Activated effector memory CD4-positive, alpha-beta T cell treated with anti-CD3 and anti-CD28 coated beads, Interleukin-2, amount 50 U/mL, for 16 hours (primary cell): ENCODE measurements at places on chromosomes 7 and 10.

DNA sequence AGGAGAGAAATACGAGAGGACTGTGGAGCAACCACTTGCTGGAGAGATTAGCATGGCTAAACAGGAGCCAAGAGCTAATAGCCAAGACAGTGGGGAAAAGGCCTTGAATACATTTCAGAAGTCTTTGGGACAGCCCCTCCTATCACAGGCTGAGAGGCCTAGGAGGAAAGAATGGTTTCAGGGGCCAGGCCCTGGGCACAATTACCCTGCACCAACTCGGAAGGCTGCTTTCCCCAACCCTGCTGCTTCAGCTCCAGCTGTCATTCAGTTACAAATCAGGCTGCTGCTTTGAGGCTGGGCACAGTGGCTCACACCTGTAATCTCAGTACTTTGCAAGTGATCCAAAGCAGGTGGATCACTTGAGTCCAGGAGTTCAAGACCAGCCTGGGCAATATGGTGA is 32.0 kb upstream of the SLC35G1 start:
- no peak for DNase-seq

DNA sequence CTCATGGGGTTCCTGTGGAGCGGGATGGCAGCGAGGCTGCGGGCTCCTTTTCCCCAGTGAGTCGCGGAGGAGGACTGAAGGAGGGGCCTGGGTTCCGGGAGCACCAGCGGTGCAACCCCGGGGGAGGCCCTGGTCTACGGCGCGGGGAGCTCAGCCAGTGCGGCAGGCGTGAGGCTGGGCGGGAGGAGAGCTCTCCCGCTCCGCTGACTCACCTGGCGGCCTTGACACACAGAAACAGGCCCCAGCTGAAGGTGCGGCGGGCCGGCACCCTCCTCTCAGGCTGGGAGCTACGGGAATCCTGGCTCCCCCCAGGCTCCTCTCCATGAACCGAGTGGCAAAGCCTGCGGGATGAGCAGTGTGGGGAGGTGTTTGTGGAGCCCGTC is 6.8 kb upstream of the NOM1 start:
- DNase-seq, result no peak

- peak; percentile 79 for DNase-seq
These were observed 125.9 kb downstream of the GRK5 start for GRCh38 chr10:119333146-119333792.

GRCh38 chr10:78754269-78755062 is 314.3 kb upstream of the ZMIZ1 start:
- DNase-seq, result no peak

DNA sequence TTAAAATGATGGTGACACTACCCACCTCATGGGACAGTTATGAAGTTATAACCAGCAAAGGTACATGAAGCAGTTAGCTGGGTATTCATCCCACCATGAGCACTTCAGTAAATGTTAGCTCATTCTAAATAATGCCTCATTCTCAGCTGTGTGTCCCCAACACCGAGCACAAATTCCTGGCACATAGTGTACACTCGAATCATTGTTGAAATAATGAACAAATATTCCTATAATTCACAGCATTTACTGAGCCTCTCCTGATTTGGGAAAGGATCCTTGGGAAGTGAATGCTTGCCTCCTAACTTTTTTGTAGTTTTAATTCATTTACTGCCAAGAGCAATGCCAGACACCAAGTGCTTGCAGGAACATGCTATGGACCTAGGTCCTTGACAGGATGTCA is 235.2 kb downstream of the DGKI start:
- no peak for DNase-seq

DNA sequence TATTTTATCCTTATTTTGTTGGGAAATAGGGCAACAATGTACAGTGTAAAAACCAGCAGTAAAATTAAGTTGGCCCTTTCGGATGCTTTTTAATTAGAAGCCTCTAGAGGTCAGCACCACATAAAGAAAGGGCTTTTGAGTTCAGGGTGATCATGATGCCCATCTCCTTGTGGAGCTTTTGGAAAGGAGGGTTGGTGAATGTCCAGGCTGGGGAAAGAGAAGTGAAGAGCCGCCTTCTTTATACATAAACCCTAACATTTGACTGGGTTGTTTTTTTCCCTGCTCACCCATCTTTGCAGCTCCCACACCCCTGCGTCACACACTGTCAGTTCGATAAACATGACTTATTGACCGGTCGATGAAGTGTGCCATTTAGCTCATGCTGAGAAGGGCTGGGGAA is 29.8 kb downstream of the MTURN start:
- no peak for DNase-seq

GRCh38 chr7:46028246-46028645 is 107.2 kb upstream of the IGFBP3 start:
- DNase-seq, result no peak

- DNase-seq, result no peak
These were observed 71.8 kb downstream of the ZEB1 start for GRCh38 chr10:31390804-31391203.

GRCh38 chr10:44520651-44521050 is 135.8 kb upstream of the CXCL12 start:
- DNase-seq, result no peak

DNA sequence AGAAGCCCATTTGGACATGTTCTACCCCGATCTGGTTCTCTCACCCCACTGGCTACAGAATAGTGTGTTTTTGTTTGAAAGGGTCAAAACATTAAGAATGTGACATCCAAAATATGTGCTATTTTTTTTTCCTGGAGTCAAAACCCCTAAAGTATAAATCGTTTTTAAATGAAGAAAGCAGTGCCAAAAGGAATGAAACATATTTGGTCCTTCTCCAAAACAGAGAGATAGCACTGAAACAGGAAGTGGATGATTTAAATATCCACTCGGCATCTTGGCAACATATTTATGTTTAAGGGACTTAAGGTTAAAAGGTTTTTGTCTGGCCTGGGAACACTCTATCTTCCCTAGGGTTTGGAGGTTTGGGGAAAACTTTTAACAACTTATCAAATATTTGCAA is 32.3 kb downstream of the CALD1 start:
- DNase-seq, result no peak

GRCh38 chr7:68823996-68824780 is 774.1 kb upstream of the AUTS2 start:
- no peak for DNase-seq

GRCh38 chr7:77913977-77914607 is 115.5 kb downstream of the PHTF2 start:
- DNase-seq, result no peak

GRCh38 chr7:15485431-15485830 is 76.4 kb downstream of the AGMO start:
- DNase-seq, result no peak

DNA sequence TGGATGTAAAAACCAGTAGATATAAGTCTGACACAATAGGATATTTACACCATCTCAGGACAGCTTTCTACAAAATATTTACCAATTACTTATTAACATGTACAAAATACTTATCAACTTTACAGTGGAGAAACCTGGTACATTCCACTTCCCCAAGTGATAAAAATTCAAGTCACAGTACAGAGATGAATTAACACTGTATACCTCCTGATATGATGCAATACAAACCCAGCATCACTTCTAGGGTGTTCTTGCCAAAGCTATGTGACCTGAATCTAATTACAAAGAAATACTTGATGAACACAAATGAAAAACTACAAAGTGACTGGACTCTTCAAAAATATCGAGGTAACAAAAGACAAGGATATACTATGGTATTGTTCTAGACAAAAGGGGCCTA is 156.4 kb upstream of the FGFR2 start:
- DNase-seq, result no peak

- no peak for DNase-seq
These were observed 168.8 kb upstream of the CDCA7L start for GRCh38 chr7:22114440-22114981.

DNA sequence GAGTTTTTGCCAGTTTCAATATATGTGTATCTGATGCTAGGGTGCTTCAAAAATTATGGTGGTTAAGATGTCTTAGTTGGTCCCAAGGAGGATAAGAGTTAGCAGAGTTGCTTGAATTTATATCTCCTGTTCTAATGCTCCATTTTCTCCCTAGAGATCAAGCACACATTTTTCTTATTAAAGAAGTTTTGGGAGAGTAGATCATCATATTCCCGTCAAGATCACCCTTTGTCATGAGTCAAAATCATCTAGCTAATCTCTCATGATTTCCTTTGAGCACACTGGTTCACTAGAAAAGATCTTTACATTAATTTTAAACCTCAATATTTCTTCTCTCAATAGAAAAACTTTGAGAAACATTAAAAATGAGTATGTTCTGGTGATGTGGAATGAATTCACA is 429.9 kb upstream of the SEMA3A start:
- DNase-seq, result no peak

DNA sequence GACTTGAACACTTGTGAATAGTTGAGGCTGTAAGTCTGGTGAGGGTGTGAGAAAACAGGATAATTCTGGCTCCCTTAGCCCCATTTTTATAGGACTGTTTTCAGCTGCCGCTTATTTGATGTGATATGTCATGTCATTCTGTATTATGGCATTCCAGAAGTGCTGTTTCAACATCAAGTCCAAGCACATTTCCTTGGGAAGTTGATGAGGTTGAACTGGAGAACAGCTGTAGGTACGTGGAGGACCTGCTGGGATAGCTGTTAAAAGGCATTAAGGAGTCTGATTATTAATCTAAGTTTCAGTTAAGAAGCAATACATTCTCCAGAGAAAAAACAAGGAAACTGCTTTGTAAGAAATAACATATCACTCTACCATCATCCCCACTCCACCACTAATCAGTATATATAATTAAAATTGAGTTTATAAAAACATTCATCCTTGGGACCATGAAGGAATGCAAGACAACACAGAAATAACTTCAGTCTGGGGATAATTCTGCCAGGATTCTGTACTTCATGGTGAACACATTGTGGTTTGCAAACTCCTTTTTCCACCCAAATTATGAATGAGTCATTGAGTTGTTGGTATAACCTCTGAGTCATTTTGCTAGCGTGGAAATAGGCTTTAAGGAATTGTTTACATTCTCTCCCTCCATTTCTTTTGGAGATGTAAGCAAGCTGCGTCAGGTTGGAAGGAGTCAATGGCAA is 39.9 kb upstream of the TMEM229A start:
- no peak for DNase-seq

DNA sequence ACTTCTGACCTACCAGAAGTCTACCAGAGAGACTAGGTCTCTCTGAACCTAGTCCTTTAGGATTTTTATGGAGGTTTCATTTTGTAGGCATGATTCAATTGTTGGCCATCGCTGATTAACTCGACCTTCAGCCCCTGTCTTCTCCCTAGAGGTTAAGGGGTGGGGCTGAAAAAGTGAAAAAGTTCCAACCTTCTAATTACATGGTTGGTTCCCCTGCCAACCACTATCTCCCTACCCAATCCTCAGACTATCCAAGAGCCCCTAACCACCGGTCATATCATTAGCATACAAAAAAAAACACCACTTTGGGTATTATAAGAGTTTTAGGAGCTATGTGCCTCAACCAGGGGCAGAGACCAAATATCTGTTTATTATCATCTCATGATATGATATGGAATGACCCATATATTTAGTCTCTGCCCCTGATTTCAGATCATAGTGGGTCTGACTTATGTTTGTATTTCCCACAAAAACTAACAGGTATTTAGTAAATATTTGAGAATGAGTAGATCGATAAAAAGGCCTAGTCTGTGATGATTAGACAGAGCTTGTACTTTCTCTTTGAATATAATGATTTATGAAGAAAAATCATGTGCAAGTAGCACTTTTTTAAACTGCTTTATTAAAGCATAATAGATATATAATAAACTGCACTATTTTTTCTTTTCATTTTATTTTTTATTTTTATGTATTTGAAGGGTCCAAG is 35.8 kb downstream of the DNAJC9 start:
- no peak for DNase-seq

GRCh38 chr10:27745732-27746396 is at the start of gene MKX:
MKX (minus strand) TSS chr10:27745819; CDS start chr10:27743415, 2,404 bp downstream.
- peak; percentile 72 for DNase-seq

DNA sequence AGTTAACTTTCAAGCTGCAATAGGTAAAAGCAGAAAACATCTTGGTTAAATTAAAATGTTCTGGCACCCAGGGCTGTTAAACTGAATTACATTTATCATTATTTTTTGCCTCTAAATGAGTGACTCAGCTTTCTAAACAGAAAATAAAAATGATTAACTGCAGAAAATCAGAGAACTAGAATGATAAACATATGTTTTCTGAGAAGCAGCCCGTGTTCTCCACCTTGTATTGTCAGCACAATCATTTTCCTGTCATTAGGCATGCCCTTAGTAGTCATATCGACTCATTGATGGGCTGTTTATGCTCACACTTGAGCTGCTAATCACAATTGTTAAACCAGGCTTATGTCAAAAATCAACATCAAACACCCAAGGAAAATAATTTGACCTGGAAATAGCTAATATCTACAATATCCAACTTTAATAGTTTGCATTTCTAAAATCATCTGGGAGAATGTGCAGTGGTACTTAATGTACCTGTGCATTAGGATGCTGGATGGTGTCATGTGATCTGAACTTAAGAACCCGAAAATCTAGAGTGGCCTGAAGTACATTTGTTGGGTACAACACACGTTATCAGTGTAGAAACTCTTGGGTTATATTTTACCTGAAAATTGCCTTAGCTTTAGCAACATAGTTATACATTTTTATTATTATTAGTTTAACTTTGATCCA is 2.3 kb downstream of the MDFIC start:
- DNase-seq, result no peak

DNA sequence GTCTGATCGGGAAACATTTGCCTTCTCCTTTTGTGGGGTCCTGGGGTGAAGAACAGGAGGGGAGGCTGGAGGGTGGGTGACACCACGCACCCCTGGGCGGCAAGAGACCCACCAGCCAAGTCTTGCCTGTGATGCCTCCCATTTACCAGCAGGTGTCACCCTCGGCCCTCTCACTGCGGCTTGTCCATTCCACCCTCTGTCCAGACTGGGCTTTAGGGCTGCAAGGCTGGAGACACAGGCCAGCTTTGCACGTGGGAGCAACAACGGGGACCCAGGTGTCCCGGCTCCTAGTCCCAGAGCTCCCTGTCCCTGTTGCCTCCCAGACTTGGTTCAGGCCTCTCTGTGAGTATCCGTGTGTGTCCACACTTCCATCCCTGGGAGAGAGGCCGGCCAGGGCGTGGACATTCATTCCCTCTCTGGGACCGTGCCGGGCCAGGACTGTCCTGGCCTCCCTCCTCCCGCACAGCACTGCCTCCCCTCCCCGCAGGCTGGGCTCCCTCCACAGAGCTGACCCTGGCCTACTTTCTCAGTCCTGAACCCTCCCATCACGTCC is 36.2 kb upstream of the GTF2IRD1 start:
- peak; percentile 85 for DNase-seq
